Fibroblast of upper back skin (primary cell): ENCODE measurements at places on chromosomes 12 and 14.

DNA sequence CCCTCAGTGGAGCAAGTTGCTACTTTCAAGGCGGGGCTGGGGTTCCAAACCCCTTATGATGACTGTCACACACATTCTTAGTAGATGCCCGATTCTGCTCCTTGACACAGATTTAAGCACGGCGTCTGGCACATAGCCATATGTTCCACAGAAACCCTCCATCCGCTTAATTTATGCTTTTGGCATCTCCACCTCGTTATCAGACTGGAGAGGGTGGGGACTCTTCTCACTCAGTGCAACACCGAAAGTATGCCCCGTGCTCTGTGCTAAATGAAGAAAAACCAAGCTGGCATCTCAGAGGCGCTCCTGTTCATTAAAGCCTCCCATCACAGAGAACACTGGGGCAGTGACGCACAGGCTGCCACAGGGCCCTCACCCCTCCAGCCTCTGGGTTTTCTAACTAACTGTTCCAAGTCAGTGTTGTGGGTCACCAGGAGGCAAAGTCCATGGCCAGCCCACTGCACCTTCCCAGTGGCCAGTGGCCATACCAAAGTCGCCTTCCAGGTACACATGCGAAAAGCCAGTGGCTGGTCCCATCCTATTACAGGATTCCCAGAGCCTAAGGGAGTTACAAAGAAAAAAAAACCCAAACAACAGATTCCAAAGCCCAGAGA lies 27.3 kb downstream of the CCDC88C start:
- DNase-seq = no peak

GRCh38 chr12:52682381-52682660 lies 2.1 kb upstream of the KRT1 start:
- no peak for DNase-seq

DNA sequence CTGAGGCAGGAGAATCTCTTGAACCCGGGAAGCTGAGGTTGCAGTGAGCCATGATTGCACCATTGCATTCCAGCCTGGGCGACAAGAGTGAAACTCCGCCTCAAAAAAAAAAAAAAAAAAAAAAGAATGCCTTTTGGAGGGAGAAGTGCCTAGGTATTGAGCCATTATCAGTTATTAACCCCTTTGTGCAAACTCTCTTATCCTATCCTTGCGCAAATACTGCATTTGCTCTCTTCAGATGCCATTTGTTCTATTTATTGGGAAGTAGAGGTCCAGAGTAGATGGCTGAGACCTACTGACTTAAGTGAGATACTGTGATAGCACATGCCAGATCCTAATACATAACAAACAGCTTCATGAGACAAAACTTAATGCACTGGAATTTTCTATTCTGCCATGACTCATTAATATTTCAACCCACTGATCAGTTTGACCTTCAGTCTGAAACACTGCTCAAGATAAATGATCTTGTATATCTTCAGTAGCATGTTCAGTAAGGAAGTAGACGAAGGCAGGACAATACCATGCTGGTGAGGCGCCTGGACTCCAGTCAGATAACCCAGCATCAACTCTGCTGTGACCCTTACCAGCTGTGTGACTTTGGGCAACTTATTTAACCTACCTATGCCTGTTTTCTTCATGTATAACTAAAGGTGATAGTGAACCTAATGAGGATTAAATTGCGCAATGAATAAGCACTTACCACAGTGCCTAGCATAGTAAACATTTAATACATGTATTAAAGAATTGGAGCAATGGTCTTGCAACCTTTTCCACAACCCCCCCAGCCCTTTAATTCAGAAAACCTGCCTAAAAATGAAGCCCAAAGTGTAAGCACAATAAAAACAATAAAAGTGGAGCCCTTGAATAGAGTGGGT lies 5.7 kb upstream of the DNAAF2 start:
- DNase-seq = no peak

- peak; percentile 59 for DNase-seq
Observed at GRCh38 chr14:80618751-80619329, 322.7 kb downstream of the CEP128 start.
